IPS DF 6.9 (cell line): ENCODE measurements at places on chromosomes 7 and 10.
A peak's percentile ranks its signal among the peaks of the same experiment; 100 is the strongest.

GRCh38 chr7:46485481-46486065 is 564.5 kb upstream of the IGFBP3 start:
- no peak for DNase-seq

DNA sequence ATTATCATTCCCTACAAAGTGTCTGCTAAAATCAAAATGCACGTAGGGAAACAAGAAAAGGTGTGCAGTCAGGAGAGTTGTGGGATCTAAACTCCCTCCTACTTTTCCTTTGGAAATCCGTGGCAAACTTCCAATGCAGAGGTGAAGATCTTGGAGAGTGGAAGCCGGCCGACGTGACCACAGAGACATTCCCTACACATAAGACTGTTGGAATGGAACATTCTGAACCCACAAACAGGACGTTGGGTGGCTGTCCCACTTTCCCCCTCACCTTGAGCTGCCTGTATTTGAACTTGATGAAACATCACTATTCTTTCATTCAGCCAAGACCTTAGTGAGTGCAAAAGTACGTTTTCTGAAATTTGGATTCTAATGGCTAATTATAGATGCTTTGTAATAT is 65.9 kb downstream of the PRKCQ start:
- no peak for DNase-seq

DNA sequence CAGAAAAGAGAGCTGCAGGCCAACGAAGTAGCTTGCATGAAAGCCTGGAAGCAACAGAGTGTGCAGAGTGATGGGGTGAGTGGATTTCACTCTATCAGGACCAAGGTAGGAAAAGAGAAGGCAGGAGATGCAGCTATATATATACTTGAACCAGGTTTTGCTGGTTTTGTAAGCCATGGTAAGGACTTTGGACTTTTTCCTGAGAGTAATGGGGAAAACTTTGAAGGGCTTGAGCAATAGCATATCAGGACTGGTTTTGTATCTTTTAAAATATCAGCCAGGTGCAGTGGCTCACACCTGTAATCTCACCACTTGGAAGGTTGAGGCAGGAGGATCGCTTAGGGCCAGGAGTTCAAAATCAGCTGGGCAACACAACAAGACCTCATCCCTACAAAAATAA is 120.6 kb upstream of the NRP1 start:
- DNase-seq: no peak

- DNase-seq: no peak
Measured at GRCh38 chr10:3516234-3516922, 268.6 kb downstream of the KLF6 start.

DNA sequence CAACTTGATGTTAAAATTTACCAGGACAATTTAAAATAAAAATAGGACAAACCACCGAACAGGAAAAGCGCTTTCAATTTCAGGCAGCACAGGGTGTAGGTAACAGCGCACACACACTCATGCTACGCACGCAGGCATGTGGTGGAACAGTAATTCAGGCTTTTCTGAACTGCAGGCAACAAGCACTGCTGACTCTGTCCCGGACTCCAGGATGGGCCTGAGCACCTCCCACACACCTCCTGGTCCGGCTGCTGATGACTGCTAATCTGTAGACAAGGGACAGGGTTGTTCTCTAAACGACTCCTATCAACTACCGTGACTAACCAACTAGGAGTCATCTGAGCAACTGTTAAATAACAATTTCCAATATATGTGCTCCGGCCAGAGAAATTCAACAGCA is 192.6 kb upstream of the FRMD4A start:
- DNase-seq: no peak

DNA sequence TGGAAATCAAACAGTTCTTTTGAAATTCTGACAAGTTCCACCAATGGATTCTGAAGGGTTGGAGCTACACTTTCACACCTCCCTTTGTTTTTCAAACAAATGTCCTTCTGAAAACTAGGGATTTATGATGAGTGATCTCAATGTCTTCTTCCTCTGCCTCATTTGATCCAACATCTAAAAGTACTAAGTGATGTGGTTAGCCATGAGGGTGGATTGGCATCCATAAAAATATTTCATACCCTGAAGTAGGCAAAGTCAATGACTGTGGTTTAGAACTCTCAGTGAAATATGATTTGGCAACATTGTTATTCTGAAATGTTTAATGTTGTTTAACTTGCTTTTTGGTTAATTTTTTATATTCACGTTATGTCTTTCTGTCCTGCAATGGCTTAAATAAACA is 136.9 kb downstream of the MBL2 start:
- DNase-seq: no peak

- DNase-seq: no peak
Measured at GRCh38 chr7:608954-609353, 89.3 kb upstream of the PDGFA start.

GRCh38 chr10:92387289-92387940 is 96.4 kb downstream of the MARCHF5 start:
- DNase-seq: peak; percentile 95

DNA sequence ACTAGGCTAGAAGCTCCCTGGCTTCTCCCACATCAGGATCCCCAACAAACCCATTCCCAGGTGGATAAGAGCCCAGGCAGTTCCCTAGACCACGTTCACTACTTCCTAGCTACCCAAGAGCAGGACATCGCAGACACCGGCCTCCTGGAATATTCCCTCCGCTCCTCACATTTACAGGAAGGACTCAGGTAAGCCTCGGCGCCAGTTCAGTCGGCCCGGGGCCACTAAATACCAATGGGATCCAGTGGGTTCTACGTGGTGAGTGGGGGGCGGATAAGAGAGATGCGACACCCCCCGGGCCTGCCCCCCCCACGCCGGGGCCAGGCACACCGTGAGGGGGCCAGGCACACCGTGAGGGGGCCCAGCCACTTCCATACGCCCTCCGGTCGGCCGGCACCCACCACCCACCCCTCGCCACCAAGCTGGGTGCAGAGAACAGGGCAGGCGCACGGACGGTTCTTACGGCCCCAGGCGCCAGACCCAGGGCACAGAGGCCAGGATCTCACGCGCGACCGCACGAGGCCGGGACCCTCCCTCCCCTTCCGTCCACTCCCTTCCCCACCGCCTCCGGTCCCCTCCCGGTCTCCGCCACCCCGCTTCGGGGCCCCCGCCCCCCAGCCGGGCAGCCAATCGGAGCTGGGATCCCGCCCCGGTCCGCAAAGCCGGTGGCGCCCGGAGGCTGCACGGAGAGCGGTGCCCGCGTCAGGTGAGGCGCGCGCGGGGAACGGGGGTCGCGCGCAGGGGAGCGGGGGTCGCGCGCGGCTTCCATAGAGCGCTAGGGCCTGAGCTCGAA is at the start of gene BLVRA:
Gene BLVRA, plus strand, starts transcription at position 652 of the 793 bp plus-strand sequence. CDS start 12,479 bp downstream, outside the sequence.
- DNase-seq: no peak

GRCh38 chr10:122279725-122280141 is 8.6 kb downstream of the BTBD16 start:
- peak; percentile 47 for DNase-seq

DNA sequence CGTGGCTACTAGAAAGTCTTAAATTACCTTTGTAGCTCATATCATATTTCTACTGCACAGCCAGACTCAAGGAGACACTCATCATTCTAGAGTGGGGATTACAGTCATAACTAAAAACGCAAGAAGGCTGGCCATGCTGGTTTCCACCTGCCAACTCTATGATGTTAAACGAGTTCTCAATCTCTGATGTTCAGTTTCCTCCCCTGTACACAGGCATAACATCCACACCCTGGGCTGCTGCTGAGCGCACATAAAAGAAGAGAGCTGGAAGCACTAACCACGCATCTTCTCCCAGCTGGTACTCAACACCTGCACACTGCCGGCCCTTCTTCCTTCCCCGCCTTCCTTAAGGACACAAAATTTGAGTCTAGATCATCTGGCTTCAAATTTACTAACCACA is 60.5 kb downstream of the SORBS1 start:
- DNase-seq: no peak

- DNase-seq: no peak
Measured at GRCh38 chr7:146514304-146514703, 397.7 kb downstream of the CNTNAP2 start.

GRCh38 chr10:98077223-98077622 is 46.8 kb upstream of the CRTAC1 start:
- DNase-seq: no peak

- DNase-seq: no peak
Measured at GRCh38 chr10:73591935-73592699, 975 bp upstream of the USP54 start.

GRCh38 chr7:32583791-32584190 is 88.5 kb downstream of the AVL9 start:
- DNase-seq: no peak

DNA sequence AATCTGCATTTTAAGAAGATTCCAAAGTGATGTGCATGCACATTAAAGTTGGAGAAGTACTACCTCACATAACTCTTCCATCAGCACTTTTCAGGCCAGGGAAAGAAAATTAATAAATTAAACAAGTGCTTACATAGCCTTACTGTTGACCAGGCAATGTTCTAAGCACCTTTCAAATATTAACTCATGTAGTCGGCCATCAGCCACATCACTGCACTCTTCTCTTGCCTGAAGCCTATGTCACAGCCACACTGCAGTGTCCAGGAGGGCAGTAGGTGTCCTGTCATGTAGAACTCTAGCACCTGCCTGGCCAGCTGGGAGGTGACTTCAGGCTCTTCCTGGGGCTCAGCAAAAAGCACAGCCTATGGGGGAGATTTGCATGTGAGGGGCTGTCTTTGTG is 71.5 kb downstream of the CDK1 start:
- DNase-seq: no peak

GRCh38 chr7:19930851-19931250 is 157.4 kb upstream of the TMEM196 start:
- no peak for DNase-seq

DNA sequence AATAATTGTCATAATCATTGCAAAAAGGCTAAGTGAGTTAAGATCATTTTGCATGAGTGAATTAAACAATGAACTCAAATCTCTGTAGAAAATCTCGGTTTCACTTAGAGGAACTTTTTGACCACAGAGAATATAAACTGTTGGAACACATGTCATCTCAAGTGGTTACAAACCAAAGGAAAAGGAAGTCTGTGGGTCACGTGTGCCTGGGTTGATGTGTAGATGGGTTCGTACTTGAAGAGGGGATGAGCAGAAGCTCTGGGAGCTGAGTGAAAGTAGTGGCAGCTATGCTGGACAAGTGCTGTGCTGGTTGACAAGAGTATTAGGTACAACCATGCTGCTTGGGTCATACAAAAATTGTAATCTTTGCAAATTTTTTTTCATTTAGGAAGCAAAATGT is 35.0 kb downstream of the GLRX3 start:
- no peak for DNase-seq

DNA sequence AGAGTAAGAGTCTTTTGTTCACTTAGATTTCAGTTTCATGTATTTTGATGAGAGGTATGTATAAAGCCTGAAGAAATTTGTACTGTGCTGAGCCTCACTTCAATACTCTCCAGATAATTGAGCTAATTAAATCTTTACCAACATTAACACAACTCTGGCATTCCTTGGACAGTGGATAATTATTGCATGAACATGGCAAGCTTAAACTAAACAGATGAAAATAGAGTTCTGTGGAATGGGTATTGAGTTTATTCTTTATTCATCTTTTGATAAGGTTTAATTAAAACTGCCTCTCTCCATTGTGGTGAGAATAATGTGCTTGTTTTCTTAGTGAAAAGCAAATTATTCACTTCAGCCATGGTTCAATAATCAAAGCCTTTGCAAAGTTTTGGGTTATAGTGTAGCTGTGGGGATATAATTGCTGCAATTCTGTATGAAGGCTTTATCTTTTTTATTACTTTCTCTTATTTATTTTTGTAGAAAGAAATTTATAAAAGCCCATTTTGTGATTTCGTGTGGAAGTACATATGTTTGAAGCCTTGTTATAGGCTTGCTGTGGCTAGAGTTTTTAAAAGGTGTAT is 126.4 kb upstream of the FZD1 start:
- DNase-seq: no peak

DNA sequence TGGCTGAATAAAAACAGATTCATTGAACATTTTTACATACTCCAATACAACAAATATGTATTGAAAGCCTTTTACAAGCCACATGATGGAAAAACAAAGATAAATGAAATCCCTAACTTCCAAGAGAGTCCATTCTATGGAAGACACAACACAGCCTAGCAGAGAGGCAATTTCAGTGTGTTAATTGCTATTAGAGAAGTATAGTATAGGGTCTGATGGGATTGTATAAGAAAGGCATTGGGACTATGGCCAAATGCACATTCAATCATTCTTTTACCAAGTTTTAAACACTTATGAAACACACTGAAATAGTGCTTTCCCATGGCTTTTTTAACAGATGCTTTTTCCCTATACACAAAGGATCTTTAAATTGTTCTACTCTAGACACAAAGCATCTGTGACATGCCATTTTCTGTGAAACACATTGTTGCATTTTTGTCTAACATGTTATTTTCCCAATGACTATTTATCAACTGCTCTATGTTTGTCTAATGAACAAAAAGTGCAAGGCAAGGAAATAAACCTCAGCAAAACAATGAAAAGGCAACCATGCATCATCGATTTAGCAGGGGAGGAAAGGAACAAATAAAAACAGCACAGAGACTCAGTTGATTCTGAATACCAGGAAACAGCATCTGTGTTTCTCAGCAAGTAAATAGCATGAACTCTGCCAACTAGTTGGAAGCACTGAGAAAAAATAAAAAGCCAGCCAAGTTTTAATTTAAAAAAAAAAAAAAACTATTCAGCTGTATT is 42.4 kb upstream of the PHYHIPL start:
- DNase-seq: no peak

DNA sequence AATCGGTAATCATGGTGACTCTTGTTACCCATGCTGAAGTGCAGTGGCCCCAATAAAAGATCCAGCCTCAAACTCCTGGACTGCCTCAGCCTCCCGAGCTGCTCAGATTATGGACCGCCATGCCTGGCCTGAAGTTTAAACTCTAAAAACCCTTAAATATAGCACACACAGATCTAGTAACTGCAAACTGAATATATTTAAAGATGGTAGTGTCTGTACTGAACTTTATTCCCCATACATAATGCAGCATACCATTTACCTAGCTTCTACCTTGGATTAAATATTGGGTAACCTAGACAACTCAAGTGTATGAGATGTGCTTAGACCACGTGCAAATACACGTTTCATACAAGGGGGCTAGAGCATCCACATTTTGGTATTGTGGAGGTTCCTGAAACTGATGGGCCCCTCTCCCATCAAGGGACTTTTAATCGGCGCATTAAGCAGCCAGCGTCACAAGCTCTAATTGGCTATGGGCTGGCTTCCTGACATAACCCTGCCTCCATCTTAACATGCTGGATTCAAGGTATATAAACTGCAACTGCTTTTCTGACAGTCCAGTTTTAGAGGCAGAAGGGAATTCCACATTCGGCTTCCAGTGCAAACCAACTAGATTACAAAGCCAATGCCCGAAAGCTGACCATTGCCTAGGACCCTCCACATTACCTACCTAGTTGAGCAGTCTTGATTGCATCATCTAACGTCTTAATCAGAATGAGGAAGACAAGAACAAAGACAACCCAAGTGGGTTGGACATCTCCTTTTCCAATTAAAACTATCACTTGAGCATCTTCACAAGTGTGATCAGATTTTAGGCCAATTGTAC is 13.0 kb downstream of the HNRNPA2B1 start:
- DNase-seq: no peak
